ENCODE measurements at places on chromosomes 13 and 19.

DNA sequence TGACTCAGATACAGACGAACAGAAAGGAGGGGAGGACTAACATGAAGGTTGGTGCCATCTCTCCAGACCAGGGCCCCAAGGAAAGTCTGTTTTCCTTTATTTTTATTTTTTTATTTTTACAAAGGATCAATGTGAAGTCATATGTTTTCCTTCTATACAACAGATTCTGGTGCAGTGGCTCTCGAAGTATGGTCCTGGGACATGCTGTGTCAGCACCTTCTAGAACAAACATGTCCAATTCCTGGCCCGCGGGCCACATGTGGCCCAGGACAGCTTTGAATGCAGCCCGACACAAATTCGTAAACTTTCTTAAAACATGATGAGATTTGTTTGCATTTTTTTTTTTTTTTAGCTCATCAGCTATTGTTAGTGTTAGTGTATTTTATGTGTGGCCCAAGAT, 174.7 kb downstream of the FLT1 start:
- no peak for DNase-seq

GRCh38 chr13:51223560-51224270, 1.5 kb downstream of the FAM124A start:
- no peak for DNase-seq

DNA sequence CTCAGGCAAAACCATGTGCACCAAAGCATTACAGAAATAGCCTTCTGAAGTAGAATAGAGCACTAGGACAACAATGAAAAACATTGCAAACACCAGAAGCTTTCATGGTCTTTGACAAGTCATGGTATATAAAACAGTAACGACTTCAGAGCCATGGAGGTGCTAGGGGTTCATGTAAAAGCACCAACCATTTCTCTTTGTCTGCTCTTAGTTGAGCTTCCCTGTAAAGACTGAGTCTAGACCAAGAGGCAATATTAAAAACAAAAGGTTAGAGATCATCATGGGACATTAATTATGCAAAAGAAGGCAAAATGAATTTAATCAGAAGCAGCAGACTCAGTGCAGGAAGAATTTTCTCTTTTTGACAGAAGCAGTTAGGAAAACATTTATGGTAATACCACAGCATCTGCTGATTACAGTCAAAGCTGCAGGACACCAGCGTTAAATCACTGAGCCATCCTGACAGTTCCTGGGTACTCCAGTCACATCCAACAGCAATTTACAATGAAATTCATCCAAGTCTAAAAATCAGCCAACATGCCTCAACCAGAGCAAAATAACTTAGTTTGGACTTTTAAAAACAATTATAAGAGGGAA, 476.8 kb downstream of the DIAPH3 start:
- no peak for DNase-seq

GRCh38 chr13:29935309-29935981, 85.0 kb upstream of the UBL3 start:
- DNase-seq: no peak

DNA sequence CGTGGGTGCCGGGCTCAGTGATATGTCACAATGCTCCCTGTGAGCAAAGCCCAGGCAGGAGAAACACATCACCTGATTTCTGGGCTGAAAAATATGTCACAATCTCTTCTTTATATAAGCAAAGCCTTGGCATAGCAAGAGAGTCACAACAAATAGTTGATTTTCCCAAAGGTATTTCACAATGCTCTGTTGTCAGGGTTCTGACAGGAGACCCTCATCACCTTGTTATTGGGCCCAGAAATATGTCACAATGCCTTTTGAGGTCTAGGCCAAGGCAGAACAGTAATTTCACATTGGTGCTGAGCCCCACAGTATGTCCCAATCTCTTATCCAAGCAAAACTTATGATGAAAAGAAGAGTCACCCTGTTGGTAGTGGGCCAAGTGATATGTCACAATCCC, 125.7 kb downstream of the ZNF675 start:
- peak; percentile 38 for DNase-seq

DNA sequence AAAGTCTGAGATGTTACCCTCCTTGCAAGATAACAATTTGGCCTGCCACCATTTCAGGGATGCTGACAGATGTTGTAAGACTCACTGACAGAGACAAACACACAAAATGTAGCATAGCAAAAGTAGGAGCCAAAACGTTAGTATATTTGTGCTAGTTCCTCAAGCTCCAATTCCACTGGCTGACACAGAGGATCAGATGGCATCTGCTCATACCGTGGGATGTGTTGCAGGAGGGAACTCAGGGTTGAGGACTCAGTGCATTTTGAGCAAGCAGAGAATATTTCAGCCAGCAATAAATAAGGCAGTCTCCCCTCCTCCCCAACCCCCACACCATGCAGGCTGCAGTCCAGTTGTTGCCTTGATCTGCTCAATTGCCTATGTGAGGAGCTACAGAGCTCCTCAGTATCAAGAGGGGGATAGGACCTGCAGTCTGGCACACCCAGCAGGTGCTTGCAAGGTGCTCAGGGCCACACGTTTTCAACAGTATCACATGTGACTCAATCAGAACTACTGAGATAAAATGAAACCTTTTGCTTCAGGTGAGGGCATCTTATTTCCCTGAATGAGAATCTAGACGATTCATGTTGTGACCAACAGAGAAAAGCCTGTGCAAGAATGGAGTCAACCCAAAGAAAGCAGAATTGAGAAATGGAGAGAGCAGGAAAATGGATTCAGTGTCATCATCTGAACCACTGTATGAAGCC, 23.6 kb upstream of the LRCH1 start:
- DNase-seq: no peak

GRCh38 chr13:30443957-30444404, 21.7 kb downstream of the UBE2L5 start:
- DNase-seq: no peak

GRCh38 chr13:41059456-41060081, 1.7 kb upstream of the WBP4 start:
- no peak for DNase-seq

GRCh38 chr19:52600639-52601024, 30.5 kb downstream of the ZNF701 start:
- peak; percentile 3 for DNase-seq

DNA sequence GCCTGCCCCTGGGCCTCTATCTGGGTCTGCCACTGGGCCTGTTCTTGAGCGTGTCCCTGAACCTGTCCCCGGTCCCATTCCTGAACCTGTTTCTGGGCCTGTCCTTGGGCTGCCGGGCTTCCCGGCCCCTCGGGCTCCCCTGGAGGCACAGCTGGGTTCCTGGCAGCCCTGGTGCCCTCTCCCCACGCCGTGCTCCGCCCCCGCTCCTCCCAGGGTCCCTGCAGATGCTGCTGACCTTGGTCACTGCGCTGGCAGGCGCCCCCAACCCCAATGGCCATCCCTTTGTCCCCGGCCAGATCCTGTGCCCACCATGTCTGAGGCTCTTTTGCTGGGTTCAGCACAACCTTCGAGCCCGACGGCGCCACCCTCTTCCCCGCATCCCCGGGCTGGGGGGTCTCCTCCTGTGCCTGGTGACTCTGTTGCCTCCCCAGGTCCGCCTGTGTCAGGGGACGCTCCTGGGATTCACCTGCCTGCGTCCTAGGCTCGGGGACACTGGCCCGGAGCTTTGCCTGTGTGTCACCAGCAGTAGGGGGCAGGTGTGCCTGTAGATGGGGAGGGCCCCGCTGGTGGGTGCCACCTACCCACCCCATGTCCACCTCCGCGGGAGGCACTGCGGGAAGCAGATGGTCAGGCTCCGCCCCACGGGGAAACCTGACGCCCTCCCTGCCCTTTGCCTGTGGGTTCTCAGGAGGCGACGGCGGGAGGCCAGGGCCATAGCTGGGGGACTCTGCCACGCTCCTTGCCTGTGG, 41.0 kb upstream of the GRTP1 start:
- DNase-seq: no peak

DNA sequence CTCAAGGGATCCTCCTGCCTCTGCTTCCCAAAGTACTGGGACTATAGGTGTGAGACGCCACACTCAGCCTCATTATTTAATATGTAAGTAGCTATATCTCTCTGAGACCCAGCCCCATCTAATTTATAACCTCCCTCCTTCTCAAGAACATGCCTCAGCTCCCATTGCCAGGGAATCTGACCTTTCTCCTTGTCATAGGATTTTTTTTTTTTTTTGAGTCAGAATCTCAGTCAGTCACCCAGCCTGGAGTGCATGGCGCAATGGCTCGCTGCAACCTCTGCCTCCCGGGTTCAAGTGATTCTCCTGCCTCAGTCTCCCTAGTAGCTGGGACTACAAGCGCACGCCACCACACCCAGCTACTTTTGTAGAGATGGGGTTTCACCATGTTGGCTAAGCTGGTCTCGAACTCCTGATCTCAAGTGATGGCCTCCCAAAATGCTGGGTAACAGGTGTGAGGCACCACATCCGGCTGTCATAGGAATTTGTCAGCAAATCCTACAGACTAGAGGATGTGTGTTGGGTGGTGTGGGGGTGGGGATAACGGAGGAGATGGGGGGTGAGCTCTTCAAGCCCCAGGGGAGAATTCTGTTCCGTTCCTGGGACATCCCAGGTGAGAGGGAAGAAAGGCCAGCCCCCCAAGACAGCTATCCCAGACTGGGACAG, 5.1 kb upstream of the EPS8L1 start:
- peak; percentile 57 for DNase-seq

DNA sequence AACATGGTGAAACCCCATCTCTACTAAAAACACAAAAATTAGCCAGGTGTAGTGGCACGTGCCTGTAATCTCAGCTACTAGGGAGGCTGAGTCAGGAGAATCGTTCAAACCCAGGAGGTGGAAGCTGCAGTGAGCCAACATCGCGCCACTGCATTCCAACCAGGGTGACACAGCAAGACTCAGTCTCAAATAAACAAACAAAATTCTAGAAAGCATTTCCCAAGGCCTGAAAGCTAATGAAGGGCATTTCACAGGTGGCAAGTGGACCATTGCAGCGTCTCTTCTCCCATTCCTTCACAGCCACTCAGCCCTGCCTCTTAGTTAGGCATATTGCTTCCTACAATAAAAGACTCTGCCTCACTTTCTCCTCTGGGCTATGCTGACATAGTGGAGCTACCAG, 13.5 kb upstream of the RXFP2 start:
- DNase-seq: peak; percentile 11

DNA sequence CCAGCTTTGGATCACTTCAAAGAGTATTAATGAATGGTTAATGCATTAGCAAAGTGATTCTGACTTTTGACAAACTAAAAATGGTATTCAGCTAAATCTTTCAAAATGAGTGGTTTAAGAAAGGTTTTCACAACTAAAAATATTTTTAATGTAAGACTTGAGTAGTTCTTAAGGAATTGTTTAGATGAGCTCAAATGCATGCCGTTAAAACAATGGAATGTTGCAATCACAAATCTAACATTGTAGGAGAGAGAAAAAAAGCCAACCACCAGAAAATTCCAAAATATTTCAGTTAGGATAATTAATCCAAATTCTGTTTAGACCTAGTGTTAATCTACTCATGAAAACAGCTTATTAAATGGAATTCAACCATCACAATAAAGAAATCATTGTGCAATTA, 1044.8 kb upstream of the SLC10A2 start:
- DNase-seq: no peak

DNA sequence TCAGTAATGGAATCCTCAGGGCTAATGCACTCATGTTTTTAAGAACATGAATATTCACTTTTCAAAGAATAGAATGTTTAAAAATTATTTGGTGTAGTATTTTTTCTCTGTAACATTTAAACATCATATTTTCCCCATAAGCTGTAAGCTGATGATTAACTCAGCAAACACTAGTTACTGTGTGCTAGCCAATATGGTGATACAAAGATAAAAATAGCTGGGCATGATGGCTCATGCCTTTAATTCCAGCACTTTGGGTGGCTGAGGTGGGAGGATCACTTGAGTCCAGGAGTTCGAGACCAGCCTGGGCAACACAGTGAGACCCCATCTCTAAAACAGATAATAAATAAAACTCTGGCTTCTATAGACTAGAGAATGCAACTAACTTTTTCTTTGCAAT, 13.2 kb downstream of the RNF17 start:
- peak; percentile 74 for DNase-seq

DNA sequence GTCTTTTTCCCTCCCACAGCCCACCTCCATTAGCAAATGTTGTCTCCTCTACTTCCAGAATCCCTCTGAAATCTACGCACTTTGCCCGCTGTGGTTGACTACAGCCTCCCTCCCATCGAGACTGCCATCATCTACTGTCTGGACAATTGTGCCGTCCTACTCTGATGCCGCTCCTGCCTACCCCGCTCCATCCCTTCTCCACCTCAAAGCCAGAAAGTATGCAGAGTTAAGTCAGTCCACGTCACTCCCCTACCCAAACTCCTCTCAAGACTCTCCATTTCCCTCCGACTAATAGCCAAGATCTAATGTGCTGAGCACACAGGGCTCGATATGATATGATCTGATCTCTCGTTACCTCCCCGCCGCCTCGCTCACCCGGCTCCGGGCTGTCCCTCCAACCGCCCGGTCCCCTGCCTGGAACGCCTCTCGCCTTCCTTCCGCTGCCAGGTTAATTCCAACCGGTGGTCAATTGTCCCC, 556 bp downstream of the CACTIN start:
- DNase-seq: peak; percentile 12

DNA sequence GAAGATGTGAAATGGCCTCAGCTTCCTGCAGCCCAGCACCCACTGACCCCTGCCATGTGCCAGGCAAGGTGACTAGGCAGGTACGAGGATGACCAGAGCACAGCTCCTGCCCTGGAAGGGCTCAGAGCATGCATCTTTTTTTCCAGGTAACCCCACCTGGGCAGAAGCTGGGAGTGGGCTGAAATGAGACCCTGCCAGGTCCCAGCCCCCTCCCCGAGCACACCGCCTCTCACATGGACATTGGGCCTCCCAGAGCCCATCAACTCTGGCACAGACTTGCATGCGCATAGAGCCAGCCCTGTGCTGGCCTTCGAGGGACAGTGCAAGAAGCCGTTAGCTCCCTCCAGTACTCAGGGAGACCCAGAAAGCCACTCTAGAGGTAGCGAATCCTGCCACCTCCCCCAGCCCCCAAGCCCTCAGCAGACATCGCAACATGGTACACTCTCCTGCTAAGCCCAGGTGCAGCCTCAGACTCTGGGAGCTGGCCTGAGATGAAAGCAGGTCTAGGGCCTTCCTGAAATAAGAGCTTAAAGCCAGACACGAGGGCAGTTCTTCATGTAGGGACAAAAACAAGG, 8.9 kb upstream of the VSTM2B start:
- no peak for DNase-seq

- DNase-seq: no peak
Measured at GRCh38 chr13:51683597-51683996, 99.3 kb downstream of the WDFY2 start.

GRCh38 chr13:28710161-28710560, 8.6 kb downstream of the SLC46A3 start:
- DNase-seq: no peak

DNA sequence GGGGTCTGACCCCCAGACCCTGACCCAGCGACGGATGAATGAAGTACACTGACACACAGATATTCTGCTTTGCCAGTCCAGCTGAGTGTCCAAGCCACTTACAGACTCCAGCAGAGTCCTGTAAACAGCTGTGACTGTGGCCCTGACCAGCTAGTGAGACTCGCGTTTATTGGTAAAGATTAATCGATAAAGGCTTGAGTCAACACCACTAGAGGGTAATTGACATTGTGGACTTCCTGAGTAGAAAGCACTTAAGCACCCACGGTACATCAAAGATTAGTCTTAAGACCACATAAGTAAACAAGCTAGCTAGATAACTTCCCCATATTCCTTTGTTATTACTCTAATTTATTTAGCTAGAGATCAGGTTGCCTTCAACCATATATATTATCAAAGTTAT, 146.0 kb downstream of the OXGR1 start:
- no peak for DNase-seq

GRCh38 chr19:37466277-37466797, 907 bp downstream of the ZNF569 start:
- DNase-seq: no peak

GRCh38 chr13:107866032-107866940, 349.1 kb downstream of the LIG4 start:
- DNase-seq: no peak

GRCh38 chr19:16599655-16600346, 27.6 kb upstream of the SLC35E1 start:
- no peak for DNase-seq

Measured in epithelial cell of esophagus (primary cell).